ENCODE measurements at places on chromosomes 2 and 18.

- DNase-seq = no peak
Observed at GRCh38 chr2:162490761-162491470, 147.0 kb downstream of the GCA start.

GRCh38 chr18:37481072-37481471 is 84.5 kb downstream of the CELF4 start:
- DNase-seq = no peak

- DNase-seq = no peak
Observed at GRCh38 chr2:3476321-3476984, 42.9 kb downstream of the ADI1 start.

DNA sequence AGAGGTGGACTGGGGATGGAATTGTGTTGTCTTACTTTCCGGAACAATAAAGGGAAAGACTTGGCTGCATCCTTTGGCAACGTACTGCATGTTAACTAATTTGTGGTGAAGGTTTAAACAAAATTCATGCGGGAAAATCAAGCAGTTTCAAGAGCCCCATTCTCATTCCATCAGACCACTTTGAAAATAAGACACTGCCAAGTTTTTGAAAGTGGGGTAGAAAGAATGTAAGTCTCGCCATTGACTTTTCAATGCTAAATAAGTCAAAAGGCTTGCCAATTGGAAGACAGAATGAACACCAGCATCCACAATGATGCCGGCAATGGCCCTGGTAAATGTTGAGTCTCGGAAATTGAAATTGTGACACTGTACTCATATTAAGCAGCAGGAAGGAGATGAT is 322.0 kb downstream of the RND3 start:
- no peak for DNase-seq

GRCh38 chr2:111091811-111092211 is 28.9 kb upstream of the BCL2L11 start:
- no peak for DNase-seq
